H9 (cell line): ENCODE measurements at places on chromosomes 2 and 18. TPM values are rescaled to one million over a fixed set of nuclear protein-coding genes. Genes with fewer than 3 reads are reported as not detected.

SEH1L gene
- 93.3 and 97.2 TPM in 2 replicates for total RNA-seq

DDX1 gene
- total RNA-seq: 118 and 120 TPM in 2 replicates

- no peak overlapping the region for H3K27ac ChIP-seq
- H3K36me3 ChIP-seq: no peaks in the 10 kb centered on the region
- no peak for DNase-seq
- no peak overlapping the region for H3K4me3 ChIP-seq
These were observed 211.4 kb downstream of the ZBTB7C start for GRCh38 chr18:48197819-48198218.

DNA sequence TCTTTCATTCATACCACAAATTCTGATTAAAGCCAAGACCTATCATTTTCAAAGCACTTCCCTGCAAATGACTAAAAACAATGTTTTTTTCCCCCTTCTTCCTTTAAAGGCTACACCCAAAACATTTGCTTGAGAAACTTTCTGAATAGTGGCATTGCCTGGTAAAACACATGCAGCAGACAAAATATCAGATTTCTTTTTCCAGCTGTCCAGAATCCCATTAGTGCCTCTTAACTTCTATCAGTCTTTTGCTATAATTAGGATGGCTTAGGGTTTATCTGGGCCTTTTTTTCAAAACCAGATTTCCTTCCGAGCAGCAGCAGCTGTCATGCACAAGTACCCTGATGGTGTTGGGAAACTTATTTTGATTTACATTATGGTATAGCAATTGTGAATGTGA lies 50.6 kb downstream of the ALPK2 start:
- no peak overlapping the region for H3K4me3 ChIP-seq
- no peaks in the 10 kb centered on the region for H3K27me3 ChIP-seq
- peaks cover 18% of the 10 kb centered on the region for H3K36me3 ChIP-seq

GRCh38 chr2:111940333-111941196 lies 42.2 kb downstream of the MERTK start:
- no peak overlapping the region for H3K27ac ChIP-seq
- peaks cover 2% of the 10 kb centered on the region; the same call in 1 of the 2 replicates for H3K4me1 ChIP-seq
- no peak for DNase-seq
- no peaks in the 10 kb centered on the region for H3K27me3 ChIP-seq

RAX gene
- 0.37 TPM in 1 of 2 replicates, not detected in the other for total RNA-seq

NOL4 gene
- 0.74 and 0.81 TPM in 2 replicates for total RNA-seq

GRCh38 chr2:16104315-16104948 lies 164.1 kb downstream of the MYCN start:
- no peaks in the 10 kb centered on the region for H3K36me3 ChIP-seq
- no peak for DNase-seq
- peaks cover 21% of the 10 kb centered on the region; the same call in 1 of the 2 replicates for H3K4me1 ChIP-seq
- H3K27me3 ChIP-seq: no peaks in the 10 kb centered on the region
- peak overlapping the region; percentile 100 for H3K27ac ChIP-seq

HAT1 gene
- 73.0 and 75.0 TPM in 2 replicates for total RNA-seq

DNA sequence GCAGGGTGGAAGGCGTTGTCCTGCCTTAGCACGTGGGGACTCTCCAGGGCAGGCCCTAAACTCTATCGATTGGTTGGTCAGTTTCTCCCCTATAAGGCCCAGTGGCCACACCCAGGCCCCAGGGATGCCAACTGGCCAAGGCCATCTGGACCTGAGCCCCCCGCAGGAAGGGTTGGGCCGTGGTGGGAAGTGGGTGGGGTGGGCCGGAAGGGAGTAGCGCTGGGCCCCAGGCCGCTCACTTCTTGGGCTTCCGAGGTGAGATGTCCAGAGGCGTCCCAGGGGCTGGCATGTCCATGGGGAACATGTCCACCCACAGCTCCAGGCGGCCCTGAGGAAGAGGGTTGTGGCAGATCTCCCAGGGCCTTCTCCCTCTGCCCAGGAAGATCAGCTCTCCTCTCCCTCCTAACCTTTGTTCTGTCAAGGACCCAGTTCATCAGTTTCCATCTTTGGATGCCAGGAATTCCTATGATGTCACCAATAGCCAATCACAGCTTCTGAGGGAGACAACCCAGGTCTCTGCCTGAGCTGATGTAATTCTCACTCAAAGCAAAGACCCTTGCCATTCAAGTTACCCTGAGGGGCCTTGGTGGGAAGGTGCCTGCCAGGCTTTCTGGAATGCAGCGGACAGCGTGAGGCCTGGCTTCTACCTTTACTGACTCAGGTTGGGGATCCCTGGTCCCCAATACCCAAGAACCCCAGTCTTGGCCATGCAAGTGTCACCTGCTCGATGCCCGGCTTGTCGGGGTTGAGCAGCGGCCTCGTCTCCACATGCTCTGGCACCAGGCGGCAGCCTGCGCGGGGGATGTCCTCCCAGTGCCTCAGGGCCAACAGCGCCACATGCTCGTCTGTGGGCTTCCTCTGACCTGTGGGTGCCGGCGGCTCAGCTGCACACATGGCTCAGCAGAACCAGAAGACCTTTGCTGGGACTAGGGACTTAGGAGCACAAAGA lies 14.4 kb downstream of the OTOF start:
- no peak overlapping the region for H3K27ac ChIP-seq
- peak; percentile 68 for DNase-seq
- H3K4me1 ChIP-seq: no peaks in the 10 kb centered on the region
- H3K36me3 ChIP-seq: no peaks in the 10 kb centered on the region

DNA sequence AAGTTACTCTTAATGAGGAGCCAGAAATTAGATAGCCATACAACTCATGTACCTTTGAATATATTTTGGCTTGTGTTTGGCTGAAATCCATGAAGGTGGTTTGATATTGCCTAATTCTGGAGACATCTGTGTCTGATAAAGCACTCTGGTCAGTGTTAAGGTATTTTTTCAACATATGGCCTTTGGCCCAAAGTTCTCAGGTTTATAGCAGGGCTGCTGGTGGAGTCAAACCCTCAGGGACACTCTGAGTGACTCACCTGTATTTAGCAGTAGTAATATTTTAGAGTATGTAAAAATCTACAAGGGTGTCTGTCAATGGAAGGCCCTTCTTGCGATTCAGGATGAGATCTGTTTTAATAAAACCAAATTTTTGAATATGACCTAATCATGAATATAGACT lies 666.5 kb downstream of the SLC4A3 start:
- no peak overlapping the region for H3K27ac ChIP-seq
- no peaks in the 10 kb centered on the region for H3K4me1 ChIP-seq
- no peaks in the 10 kb centered on the region; the same call in 2 of the 3 replicates for H3K36me3 ChIP-seq
- H3K27me3 ChIP-seq: no peaks in the 10 kb centered on the region

- peaks cover 2% of the 10 kb centered on the region; the same call in 1 of the 2 replicates for H3K4me1 ChIP-seq
- no peak for DNase-seq
- no peaks in the 10 kb centered on the region for H3K27me3 ChIP-seq
- no peak overlapping the region for H3K4me3 ChIP-seq
These were observed 24.9 kb upstream of the SLC3A1 start for GRCh38 chr2:44250376-44250775.
